ENCODE measurements at places on chromosomes 2 and 18. TPM values are rescaled to one million over a fixed set of nuclear protein-coding genes. Genes with fewer than 3 reads are reported as not detected.

Gene MAPK4
- total RNA-seq = not detected

Gene THAP4
- total RNA-seq = 26.7 TPM

DNA sequence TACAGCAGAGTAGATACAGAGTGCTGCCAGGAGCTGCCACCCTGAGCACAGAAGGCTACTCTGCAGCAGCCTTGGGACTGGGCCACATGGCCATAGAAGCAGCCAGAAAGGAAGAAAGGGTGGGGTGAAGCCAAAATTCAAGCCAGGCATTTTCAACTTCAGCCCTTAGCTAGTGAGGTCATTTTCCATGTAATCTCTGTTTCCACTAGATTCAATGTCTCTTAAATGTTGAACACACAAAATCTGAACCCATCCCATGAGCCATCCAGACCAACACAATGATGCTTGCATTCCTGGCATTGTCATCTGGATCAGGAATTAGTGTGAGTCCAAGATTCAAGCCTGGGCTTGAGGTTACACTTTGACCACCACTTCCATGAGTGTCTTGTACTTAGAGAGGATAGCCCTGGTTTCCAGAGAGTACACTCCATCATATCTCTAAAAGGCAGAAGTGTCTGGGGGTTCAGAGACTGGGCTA, 243.6 kb downstream of the OSR1 start:
- H3K36me3 ChIP-seq = no peaks in the 10 kb centered on the region
- no peak overlapping the region for H3K27ac ChIP-seq
- no peaks in the 10 kb centered on the region for H3K27me3 ChIP-seq
- H3K4me3 ChIP-seq = no peak overlapping the region
- H3K4me1 ChIP-seq = no peaks in the 10 kb centered on the region

Gene PREPL
- total RNA-seq = 33.3 TPM

GRCh38 chr2:19312949-19313348, 45.5 kb downstream of the OSR1 start:
- no peaks in the 10 kb centered on the region for H3K4me1 ChIP-seq
- no peaks in the 10 kb centered on the region for H3K27me3 ChIP-seq
- no peaks in the 10 kb centered on the region for H3K36me3 ChIP-seq

DNA sequence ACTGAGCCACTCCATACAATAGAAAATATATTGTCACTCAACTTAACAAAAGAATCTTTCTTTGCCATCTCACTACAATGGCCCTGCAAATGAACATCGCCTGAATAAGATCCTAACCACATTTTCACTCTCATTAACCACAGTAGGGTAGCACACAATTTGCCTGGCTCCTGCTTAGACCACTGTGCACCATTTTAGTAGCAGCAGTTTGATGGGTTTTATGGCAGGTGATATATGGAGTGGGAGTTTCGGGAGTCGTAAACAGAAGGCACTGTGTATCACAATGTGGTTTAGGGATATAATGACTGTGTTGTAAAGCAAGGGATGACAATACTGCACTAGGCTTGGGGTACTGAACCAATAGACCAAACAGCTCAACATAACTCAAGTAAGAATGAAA, 617.4 kb downstream of the BCL11A start:
- H3K27ac ChIP-seq = no peak overlapping the region
- no peaks in the 10 kb centered on the region for H3K36me3 ChIP-seq
- H3K4me1 ChIP-seq = peaks cover 2% of the 10 kb centered on the region

DNA sequence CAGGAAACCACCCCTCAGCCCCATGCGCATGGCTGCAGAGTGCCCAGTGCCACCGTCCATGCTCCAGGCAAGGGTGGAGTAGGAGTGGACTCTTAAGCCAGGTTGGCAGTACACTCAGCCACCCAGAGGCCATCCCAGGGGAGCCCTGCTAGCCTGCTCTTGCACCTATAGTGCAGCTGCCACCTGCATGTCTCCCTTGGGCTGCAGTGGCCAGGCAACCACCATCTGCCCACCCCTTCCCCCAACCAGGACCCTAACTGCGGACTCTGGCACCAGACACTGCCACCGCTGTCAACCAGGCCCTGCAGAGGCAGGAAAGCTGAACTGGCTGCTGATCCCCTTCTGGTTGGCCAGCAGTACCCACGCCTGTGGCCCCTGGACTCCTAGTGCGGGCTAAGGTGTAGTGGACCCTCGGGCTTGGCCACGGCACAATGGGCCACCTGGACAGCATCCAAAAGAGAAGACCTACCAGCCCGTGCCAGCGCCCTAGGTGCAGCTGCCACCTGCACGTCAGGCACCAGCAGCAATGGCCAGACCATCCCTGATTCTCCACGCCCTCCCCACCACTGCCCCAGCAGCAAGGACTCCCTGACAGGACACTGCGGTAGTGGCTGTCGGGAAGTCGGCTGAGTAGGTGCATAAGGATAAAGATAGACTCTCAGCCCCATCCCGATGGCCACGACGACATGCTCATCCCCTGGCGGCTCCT, 72.8 kb downstream of the RPIA start:
- no peaks in the 10 kb centered on the region for H3K36me3 ChIP-seq
- peaks cover 9% of the 10 kb centered on the region for H3K4me1 ChIP-seq
- DNase-seq = no peak
- peaks cover 5% of the 10 kb centered on the region for H3K27me3 ChIP-seq
- H3K27ac ChIP-seq = no peak overlapping the region
- no peak overlapping the region for H3K4me3 ChIP-seq

Gene GPR75
- 5.7 TPM for total RNA-seq

Gene TMEM163
- 4.4 TPM for total RNA-seq

DNA sequence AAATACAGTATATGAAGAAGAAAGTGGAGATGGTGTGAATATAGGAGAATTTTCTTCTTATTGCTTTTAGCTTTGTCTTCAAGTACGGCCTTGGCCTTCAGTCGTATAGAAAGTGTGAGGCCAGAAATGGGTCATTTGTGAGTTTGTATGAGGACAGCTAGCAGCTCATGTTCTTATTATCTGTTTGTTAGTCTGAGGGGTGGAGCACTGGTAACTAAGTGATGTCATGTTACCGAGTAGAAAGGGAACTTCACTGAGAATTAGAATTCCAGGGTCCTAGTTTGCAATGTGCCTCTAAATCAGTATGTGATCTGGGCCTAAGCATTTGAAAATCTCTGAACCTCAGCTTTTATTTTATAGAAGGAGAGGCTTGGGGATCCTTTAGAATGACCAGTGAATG, 588.6 kb downstream of the NRXN1 start:
- H3K36me3 ChIP-seq = no peaks in the 10 kb centered on the region
- DNase-seq = no peak
- no peak overlapping the region for H3K27ac ChIP-seq
- no peak overlapping the region for H3K4me3 ChIP-seq

Data from activated B cell treated with CpG ODN at 0.5 μM for 24 hours (primary cell).